ENCODE measurements at places on chromosomes 13 and 19.

DNA sequence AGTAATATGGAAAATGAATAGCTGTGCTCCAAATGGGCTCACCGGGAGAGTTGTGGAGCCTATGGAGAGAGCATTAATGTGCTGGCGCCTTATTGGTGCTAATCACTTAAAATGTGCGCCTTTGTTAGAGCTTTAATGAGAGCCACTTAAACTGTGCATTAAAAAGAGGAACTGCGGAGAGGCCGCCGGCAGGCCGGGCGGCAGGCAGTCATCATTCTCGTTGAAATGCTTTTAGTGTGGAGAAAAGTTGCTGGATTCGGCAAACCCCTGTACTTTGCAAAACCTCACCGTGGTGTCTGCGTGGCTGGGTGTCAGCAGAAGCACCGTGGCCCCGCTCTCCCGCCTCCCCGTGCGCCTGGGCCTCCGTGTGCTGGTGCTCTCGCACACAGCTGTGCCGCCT lies 105.5 kb downstream of the KDM4B start:
- no peak for DNase-seq

DNA sequence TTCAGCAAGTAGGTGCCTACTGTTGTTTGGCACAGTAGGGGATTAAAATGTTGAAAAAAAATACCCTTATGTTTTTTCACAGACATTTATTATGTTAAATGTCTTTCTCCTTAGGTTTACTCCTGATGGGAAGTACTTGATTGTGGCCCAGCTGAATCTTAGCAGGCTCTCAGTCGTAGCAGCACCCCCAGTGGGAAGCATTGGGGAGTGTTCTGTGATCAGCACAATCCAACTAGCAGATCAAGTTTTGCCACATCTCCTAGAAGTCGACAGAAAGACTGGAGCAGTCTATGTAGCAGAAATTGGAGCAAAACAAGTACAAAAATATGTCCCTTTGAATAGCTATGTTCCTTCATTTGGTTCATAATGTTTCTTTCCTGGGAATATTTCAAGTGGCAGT lies 9.3 kb downstream of the NHLRC3 start:
- no peak for DNase-seq

- no peak for DNase-seq
Observed at GRCh38 chr19:3479834-3480215, 500 bp downstream of the SMIM24 start.

DNA sequence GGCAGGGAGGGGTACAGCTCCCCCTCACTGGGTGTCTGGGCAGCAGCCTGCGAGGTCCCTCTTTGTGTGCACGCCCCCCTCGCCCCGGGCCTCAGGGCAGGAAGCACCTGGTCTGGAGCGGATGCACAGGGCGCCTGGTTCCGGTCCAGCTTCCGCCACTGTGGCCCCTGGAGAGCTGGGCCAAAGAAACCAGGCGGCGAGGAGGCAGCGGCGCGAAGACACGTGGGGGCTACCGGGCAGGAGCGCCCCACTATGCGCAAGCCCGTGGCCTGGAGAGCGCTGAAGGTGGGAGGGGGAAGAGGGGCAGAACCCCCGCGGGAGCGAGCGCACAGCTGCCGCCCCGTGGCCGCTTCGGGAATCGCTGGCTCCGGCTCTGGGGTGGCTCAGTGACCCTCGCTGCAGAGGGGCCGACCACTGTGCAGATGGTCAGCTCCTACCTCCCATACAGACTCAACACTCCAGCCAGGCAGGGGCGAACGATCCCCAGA lies 1.7 kb upstream of the LYL1 start:
- peak; percentile 42 for DNase-seq

DNA sequence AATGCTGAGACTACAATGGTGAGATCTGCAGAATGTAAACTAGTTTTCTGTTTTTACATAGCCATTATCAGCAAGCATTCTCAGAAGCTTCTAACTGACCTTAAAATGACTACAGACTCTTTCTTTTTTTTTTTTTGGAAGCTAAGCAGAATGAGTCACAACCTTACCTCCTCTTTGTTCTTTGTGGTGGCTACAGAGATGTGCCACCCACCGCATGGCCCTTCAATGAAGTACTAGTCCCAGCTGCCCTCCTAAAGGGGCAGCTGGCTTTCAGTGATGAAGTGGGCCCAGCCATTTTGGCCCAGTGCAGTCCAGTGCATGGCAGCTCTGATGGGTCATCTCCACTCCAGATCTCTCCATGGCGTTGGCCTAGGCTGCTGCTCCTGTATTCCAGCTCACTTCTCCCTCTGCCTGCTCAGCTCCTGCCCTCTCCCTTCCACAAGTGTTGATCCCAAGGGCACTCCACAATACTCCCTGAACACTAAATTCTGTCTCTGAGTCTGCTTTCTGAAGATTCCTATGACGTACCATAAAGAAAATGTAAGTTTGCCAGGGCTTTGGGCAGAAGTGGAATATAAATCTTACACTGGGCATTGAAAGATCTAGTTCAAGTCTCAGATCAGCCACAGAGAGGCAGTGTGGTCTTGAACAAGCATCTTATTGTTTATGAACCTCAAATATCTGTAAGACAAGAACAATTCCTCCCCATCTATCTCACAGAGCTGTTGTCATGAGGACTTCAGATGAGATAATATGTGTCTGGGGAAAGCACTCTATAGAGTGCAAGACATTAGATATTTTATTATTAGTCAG lies 85.6 kb downstream of the RXFP2 start:
- no peak for DNase-seq

DNA sequence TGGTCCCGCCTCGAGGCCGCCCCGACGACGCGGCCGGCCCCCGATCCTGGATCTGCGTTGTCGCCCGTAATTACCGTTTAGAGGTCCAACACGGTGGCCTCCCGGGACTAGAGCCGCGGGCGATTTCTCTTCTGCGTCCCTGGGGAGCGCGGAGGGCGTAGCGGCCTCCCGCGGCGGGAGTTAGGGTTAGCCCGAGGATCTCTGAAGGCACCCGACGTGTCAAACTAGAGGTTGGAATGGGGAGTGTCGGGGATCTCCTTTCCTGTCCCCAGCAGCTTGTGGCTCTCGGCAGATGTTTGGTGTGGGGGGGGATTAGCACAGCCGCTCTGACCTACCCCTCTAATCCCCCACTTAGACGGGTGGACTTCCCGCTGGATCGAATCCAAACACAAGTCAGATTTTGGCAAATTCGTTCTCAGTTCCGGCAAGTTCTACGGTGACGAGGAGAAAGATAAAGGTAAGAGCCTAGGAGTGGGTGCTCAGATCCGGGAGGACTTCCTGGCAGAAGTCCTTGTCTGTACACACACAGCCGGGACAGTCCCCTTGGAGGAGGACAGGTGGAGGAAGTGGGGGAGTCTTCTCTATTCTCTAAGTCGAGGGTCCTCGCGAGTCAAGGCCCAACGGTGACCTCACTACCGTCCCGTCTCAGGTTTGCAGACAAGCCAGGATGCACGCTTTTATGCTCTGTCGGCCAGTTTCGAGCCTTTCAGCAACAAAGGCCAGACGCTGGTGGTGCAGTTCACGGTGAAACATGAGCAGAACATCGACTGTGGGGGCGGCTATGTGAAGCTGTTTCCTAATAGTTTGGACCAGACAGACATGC lies 581 bp downstream of the CALR start:
- peak; percentile 12 for DNase-seq

DNA sequence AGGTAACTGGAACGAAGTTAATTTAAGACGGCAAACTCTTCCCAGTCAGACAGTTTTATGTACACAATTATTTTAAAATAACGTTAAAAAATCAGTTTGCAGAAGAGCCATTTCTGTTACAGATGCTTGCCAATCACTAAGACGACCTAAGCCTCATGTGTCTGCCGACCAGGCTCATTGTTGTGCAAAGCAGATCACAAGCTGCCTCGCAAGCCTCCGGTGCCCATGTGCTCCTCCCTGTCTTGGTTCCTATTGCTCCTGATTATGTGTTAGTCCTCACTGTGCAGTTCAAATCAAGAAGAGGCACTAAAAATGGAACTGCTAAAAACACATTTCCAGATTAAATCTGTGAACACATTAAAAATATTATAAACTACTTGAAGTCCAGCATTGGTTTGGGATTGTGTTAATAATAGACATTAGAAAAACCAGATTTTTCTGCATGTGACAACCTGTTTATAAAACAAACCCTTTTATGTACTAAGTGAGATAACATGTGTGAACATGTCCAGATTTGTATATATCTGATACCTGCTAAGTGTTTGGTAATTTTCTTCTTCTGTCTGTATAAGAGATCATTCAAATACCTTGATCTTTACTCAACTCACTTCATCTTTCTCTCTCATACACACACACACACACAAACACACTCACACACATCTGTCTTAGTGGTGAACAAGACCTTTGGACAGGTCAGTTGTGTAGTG lies 81.9 kb upstream of the SLC15A1 start:
- no peak for DNase-seq

DNA sequence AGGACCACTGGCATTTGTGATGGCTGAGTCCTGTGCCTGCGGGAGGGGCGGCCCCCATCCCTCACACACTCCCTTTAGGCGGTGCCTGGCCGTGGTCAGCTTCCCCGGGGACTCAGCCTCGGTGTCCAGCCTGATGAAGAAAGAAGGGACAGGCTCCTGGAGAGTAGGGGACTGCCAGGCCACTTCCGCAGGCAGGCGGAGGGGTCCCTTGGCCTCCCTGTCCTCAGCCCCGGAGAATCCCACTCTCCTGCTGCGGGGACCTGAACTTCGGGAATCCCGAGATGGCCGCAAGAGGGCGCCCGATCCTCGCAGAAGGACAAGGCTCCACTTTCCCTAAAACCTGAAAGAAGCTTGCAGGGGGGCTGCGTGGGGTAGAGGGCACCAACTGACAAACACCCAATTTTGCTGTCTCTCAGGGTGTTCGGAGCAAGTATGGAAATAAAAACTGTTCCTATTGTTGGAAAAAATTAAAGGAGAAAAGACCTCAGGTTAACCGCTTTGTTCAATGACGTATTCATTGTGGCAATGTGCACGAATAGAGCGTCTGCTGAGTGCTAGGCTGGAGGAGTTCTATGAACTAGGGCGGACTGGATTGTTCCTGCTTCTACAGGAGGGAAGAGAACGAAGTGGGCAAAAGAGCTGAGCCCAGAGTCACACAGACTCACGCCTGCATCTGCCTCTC lies 297.3 kb downstream of the ZNF536 start:
- DNase-seq = peak; percentile 22

DNA sequence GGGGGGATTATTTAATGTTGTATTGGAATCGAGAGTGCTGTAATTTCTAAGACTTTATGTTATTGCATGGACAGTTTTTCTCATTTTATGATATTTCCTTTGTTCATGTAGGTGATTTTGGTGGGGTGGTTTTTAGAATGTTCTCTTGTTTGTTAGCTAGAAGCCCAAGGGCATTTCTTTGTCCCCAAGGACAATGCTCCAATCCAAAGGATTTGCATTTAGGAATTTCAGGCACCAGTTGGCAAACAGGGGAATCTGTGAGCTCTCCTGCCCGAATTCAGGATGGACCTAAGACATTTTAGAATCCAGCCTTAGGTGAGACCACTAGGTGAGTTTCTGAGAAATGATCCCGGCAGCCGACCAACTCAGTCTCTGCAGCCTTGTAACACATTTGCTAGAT lies 324.9 kb downstream of the KCNRG start:
- no peak for DNase-seq

- no peak for DNase-seq
Observed at GRCh38 chr13:49925881-49926418, 10.2 kb downstream of the SPRYD7 start.

DNA sequence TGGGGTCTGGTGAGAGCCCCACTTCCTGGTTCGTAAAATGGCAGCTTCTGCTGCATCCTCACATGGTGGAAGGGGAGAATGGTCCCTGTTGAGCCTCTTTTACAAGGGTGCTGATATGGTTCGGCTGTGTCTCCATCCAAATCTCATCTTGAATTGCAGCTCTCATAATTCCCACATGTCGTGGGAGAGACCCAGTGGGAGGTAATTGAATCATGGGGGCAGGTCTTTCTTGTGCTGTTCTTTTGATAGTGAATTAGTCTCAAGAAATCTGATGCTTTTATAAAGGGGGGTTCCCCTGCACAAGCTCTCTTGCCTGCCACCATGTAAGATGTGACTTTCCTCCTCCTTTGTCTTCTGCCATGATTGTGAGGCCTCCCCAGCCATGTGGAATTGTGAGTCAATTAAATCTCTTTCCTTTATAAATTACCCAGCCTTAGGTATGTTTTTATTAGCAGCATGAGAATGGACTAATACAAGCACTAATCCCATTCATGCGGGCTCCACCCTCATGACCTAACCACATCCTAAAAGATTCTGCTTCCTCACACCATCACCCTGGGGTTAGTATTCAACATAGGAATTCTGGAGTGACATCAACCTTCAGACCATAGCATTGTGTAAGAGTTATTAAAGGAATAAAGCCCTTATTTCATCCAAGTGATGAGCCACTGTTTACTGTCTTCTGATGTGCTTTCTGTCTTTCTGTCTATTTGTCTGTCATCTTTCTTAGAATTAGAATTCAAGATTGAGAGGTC lies 159.0 kb upstream of the IRS2 start:
- no peak for DNase-seq

GRCh38 chr19:34555447-34555846 lies 73.9 kb downstream of the WTIP start:
- DNase-seq = no peak

DNA sequence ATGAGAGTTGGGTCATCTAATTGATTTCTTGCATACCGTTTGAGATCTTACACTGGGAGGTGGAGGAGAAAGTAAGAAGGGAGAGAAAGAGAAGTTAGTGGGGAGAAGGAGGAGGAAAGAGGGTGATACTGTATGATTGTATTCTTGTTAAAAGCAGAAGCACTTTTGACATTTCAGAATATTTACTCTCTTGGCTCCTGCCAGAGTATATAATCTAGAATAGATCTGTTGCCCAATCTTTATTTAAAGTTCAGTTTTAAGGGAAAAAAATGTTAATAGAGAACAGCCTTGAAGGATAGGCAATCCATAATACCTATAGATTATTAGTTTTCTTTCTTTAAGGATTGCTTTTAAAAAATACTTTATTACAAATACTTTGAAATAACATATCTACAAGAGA lies 41.5 kb downstream of the PDS5B start:
- DNase-seq = no peak

DNA sequence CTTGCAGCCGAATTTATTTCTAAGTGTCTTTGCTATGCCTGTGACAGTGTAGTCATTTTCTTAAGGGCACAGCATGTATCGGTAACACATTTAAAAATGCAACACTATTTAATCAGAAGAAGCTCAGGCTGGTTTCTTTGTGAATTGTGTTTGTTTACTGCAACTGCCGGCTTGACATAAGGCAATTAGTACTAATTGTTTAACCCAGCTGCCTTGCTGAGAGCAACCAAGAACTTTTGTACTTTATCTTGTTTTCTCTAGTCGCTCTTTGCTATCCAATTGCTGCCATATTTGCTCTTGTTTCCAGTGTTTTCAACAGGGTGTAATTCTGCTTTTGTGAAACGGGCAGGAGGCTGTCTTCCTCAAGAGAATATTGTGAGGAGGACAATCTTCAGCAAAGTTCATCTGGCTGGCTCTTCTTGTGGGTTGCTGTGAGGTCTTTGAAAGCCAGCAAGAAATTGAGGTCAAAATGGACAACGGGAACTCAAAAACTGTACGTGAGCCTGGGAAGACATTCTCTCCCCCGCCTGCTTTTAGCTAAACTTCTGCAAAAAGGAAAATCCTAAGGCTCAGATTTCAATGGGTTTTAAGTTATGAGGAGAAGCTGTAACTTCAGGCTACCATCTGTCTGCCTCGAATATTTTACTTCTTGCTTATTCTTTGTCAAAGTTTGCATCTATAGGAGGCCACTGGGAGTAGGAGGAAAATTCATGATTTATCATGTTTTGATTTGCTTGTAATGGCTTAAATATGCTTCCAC lies 75.8 kb upstream of the TSHZ3 start:
- DNase-seq = no peak
